Aorta (tissue), 5 donors: ENCODE measurements at places on chromosomes 3 and 15. TPM values are rescaled to one million over a fixed set of nuclear protein-coding genes. Genes with fewer than 3 reads are reported as not detected.

Gene OR5H6
- not detected for total RNA-seq

Gene WDR49
- 1.7 TPM for total RNA-seq

Gene AADAC
- total RNA-seq: not detected

Gene GOLGA8T
- not detected for total RNA-seq
